ENCODE measurements at places on chromosomes 1 and 21.

- DNase-seq, result no peak
Observed at GRCh38 chr1:180912211-180912800, 391 bp upstream of the KIAA1614 start.

GRCh38 chr1:10697621-10698160 lies 98.8 kb downstream of the CASZ1 start:
- no peak for DNase-seq

DNA sequence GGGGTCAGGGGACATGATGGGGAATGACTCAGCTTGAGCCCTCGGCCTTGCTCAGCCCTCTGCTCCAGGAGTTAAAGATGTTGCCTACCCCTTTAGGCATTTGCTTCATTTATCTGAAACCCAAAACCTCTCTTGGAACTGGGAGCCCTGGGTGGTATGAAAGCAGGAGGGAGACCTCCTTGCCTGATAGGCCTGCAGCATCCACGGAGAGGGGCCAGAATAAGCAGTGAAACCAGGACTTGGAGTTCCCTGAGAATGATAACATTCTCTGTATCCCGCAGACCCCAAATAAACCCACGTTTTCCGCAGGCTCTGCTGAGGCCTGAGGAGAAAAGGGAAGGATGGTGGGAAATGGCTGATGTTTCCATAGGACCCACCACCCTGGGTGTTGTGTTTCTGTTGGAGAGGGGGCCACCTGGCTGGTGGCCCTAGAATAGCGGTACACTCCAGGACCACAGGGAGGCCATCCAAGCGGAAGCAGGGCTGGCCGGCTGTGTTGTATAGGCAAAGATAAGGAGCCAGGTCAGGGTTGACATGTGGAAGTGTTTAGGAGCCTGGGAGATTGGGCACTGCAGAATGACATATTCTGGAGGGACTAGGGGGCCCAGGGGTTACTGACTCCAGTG lies 77.4 kb downstream of the FOXD2 start:
- DNase-seq, result no peak

GRCh38 chr1:209749205-209749604 lies 6.6 kb upstream of the TRAF3IP3 start:
- DNase-seq, result no peak

DNA sequence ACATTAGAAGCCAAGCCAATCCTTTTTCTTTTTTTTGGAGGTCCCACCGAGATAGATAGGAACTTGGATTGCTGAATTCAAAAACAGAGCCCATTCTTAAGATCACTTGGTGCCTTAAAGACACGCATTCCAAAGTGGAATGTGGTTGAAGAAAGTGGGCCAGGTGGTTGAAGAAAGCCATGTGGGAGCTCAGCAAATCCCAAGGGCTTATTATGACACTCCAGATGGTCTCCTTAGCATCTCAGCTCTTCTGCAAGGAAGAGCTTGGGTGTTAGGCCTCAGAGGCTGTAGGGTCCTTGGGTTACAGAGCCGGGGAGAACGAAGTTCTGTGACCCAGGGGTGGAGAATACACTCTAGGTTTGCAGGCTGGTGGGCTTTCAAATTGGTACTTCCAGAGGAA lies 13.5 kb downstream of the TOR3A start:
- DNase-seq, result no peak

DNA sequence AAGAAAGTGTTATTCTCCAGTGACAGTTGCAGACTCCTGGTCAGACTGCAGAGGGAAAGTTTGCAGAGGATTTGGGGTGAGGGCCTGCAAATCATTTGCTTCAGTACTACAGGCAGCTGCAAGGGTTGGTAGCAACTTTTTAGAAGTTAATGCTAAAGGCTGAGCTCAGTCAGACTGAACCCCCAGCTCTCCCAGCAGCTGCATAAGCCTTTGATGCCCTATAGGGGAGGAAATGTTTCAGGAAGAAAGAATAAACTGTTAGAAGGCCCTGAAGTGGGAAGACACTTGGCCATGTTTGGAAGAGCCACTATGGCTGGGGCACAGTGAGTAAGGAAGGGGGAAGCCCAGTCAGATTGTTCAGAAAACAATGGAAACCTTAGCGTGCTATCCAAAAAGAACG lies 383.6 kb downstream of the TTLL7 start:
- no peak for DNase-seq

DNA sequence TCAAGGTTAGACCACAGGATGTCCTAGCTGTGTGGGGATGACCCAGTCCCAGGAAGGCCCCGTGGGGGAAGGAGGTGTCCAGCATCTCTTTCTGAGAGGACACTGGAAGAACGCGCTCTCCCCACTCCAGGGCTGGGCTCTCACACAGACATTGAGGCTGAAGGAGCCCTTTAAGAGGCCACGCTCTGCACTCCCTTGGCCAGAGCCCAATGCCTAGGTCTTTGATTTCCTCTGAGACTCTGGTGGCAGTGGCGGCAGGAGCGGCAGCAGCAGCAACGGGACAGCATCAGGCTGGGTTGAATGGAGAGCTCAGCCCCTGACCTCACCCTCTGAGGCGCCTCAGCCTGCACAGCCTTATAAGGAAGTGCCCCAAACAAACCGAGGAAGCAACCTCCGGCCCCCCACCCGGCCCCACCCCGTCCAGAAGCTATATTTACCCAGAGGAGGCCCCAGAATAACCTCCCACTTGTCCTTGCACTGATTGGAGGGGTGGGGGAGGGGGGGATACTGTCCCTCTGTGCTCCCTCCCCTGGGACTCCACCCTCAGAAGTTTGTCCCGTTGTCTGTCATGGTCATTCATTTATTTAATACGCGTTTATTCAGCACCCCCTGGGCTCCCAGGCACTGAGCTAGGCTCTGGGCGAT lies 12.3 kb downstream of the NES start:
- no peak for DNase-seq

- DNase-seq, result peak; percentile 77
Observed at GRCh38 chr1:151475175-151475574, 15.9 kb upstream of the POGZ start.

- no peak for DNase-seq
Observed at GRCh38 chr21:37671381-37671780, 244.9 kb downstream of the KCNJ6 start.

- DNase-seq, result peak; percentile 61
Observed at GRCh38 chr1:218299416-218299815, 14.3 kb downstream of the RRP15 start.

All from RKO (cell line).